ENCODE measurements at places on chromosomes 3 and 15.

GRCh38 chr3:25056803-25057351 lies 371.2 kb upstream of the RARB start:
- DNase-seq, result no peak

GRCh38 chr3:43817064-43817463 lies 126.3 kb downstream of the ABHD5 start:
- no peak for DNase-seq

- no peak for DNase-seq
Measured at GRCh38 chr3:193010191-193010590, 92.5 kb upstream of the MB21D2 start.

- no peak for DNase-seq
Measured at GRCh38 chr3:194286375-194287146, 64.6 kb downstream of the CPN2 start.

DNA sequence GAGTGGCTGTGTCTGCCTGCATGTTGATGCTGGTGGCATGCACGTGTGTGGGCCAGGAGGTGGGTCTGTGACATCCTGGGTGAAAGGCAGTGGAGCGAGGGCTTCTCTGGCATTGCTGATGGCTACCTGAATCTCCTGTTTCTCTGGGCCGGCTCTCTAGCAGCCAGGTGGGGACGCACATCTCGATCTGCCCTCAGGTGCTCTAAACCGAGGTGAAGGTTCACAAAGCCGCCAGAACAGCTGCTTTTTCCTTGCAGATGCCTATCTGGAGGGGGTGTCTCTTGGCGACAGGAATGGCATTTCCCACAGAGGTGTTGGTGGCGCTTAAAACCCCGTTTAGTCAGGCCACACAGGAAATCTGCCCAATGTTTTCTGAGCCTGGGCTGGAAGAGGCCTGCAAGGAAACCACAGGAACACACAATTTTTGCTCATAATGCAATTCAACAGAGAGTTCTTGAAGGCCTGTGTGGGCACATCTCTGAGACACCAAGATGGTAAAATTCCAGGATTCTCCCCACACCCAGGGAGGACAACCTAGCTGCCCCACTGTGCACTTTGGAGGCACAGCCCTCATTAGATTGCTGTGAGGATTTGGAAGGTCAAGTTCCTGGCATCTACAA lies 11.9 kb downstream of the TMEM158 start:
- DNase-seq, result no peak

Measured in activated CD8-positive, alpha-beta memory T cell treated with anti-CD3 and anti-CD28 coated beads for 1 hour (primary cell).